ENCODE measurements at places on chromosomes 13 and 19. TPM values are rescaled to one million over a fixed set of nuclear protein-coding genes. Genes with fewer than 3 reads are reported as not detected.

Gene TNFSF13B
- 17.5 TPM for total RNA-seq

Gene LHFPL6
- total RNA-seq = 1.2 TPM

Gene KIR3DL2
- 0.96 TPM for total RNA-seq

Gene GPC5
- total RNA-seq = 0.22 TPM

Gene EDNRB
- total RNA-seq = not detected

Gene KDM4B
- 43.7 TPM for total RNA-seq

Gene ZNF730
- 0.34 TPM for total RNA-seq

Gene CKM
- not detected for total RNA-seq

Gene CLEC17A
- not detected for total RNA-seq

Gene CD22
- 3.2 TPM for total RNA-seq

Gene KLC3
- not detected for total RNA-seq

Gene COL5A3
- total RNA-seq = 0.05 TPM

Gene ZNF285
- not detected for total RNA-seq

Gene ITGBL1
- total RNA-seq = not detected

Gene HRC
- not detected for total RNA-seq
